ENCODE measurements at places on chromosomes 3 and 15.

GRCh38 chr15:95296643-95297042, 1033.9 kb upstream of the NR2F2 start:
- DNase-seq, result no peak

GRCh38 chr15:88752951-88753350, 50.3 kb upstream of the ACAN start:
- no peak for DNase-seq

DNA sequence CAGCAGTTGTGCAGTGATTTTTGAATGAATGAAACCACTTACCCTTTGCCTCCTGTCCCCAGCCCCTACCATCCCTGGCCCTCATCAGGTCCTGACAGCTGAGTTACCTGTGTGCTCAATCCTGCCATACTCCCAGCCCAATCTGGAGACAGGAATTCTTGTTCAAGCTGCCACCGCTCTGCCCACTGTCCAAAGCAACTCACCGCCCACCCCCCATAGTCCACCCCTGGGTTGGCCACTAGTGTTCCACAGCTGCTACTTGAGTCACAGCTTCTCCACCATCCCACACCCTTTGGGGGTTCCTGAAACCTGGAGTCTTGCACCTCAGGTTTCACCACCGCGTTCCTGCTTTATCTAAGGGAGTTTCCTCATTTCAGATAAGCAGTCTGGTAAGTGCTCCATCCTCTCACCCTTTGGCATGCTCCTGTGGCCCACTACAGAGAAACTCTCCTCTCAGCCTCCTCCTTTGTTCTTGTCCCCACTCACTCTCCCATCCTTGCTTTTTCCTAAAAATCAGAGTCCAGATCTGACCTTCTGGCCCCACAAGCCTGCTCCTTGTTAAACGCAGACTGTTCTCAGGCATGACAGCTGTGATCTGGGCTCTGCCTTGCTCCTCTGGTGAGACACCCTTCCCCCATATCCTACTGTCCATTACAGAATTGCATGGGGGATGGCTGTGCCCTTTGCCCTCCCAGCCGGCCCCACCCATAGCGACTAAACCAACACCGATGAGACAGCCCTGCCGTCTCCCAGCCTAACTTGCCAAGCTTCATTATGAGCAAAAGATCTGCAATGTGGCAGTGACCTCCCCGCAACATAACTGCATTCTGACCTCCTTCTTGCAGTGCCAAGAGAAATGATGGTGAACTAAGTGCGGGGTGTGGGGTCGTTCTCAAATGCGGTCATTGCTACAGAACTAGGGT, 50.0 kb downstream of the CYP19A1 start:
- no peak for DNase-seq

- no peak for DNase-seq
Measured at GRCh38 chr3:150038830-150039229, 68.1 kb upstream of the PFN2 start.

- DNase-seq, result no peak
Measured at GRCh38 chr15:89129123-89129815, 41.0 kb downstream of the ABHD2 start.

- no peak for DNase-seq
Measured at GRCh38 chr3:105798381-105798934, 70.4 kb downstream of the CBLB start.

- DNase-seq, result no peak
Measured at GRCh38 chr3:153028381-153028780, 133.6 kb upstream of the RAP2B start.

DNA sequence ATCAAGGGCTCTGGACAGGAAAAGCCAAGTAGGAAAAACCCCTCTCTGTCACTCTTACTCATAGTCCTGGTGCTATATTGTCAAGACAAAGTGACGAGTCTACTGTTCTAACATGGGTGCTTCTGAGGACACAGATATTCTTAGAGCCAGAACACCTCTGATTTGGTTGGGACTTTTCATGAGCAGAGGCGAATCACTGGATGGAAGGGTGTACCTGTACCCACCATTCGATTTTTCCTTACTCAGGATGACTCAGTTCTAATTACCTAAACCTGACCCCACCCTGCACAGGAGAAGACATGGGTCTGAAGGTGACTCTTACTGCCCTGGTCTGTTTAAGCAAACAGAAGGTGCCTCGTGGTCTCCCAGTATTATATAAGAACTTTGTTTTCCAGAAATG, 58.5 kb downstream of the ABCC5 start:
- no peak for DNase-seq

DNA sequence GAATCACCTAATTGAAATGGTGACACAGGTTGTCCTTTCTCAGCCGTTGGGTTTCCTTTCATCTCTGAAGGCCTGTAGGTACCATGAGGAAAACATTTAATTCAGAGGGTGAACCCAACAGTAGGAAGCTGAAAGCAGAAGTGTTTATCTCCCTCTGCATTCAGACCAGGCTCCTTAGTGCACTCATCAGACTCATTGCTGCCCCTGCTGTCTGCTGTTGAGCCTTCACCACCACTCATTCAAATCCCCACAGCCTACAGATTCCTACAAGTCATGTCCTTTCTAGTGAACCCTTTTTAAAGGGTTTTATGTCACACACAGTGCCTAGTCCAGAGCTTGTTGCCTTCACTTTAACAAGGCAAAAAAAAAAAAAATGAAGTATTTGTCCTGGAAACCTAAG, 13.4 kb downstream of the WDR48 start:
- DNase-seq, result no peak

- no peak for DNase-seq
Measured at GRCh38 chr15:63501256-63502089, 2.9 kb upstream of the USP3 start.

- no peak for DNase-seq
Measured at GRCh38 chr15:63805993-63806980, 27.5 kb downstream of the HERC1 start.

GRCh38 chr15:87767516-87767915, 489.0 kb downstream of the NTRK3 start:
- no peak for DNase-seq

DNA sequence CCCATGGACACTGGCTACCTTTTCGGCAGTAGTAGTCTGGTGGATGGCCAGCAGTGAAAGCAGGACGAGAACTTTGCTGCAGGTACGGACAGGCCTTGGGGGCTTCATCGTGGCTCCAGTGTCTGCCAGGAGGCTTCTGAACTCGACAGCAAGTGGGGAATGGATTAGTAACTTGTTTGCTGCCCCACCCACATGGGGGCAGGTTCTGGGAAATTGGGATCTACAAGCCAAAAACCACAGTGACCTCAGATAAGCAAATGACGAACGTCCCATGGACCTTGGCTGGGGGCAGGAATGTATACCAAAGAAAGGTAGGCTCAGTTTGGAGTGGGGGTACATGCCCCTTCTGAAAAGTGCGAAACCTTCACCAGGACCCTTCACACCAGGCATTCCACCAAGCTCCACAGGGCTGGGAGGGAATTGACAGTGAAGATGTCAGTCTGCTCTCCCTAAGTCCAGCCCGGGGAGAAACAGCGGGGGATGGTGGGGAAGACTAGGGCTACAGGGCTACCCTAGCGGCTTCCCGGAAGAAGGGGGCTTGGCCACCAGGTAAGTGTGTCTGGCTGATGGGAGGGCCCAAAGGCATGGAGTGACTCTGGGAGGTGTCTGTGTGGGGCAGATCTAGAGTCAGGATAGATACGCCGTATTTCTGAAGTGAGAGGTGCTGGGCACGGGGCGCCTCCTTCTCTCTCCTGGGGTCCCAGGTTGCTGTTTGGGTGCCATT, at the start of gene ITIH4:
Gene ITIH4 (minus strand): TSS at position 138 of the 724 bp plus-strand sequence. CDS start 30 bp downstream, at position 108.
- DNase-seq, result no peak

DNA sequence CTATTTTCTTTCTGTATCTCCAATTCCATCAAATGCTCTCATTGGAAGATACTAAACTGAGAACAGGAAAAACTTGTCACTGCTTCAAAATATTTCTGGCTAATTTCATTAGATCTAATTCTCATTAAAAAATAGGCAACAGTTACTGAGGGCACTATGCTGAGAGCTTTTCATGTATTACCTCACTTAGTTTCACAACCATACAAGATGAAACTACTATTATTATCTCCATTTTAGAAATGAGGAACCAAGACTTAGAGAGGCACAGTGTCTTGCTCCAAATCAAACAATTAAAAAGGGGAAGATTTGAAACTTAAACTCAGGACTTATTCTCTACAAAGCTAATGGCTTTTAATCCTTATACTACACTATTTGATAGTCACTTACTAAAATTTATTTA, 7.2 kb upstream of the OTOL1 start:
- DNase-seq, result no peak

DNA sequence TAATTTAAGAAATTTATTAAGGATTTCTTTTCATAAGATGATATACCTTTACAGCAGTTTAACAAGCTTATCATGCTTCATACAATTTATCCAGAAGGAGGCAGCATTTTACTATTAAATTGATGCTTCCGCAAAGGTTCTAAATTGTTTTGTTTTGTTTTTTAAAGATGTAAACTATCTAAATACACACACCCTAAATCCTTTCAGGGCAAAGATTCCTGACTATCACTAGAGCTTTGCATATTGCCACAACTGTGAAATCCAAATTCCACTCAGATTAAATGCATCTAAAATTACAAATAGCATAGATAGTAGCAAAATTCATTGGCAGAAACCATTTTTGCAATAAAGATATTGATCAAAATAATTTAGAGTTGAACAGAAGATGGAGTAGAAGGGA, 44.5 kb upstream of the CCNL1 start:
- no peak for DNase-seq

- DNase-seq, result no peak
Measured at GRCh38 chr15:35349916-35350315, 196.0 kb downstream of the DPH6 start.

- no peak for DNase-seq
Measured at GRCh38 chr3:99972380-99973104, 141.8 kb downstream of the FILIP1L start.

GRCh38 chr3:102258666-102259227, 176.1 kb upstream of the ZPLD1 start:
- DNase-seq, result no peak

- DNase-seq, result no peak
Measured at GRCh38 chr15:56805466-56806147, 72.3 kb upstream of the ZNF280D start.

- no peak for DNase-seq
Measured at GRCh38 chr3:128278761-128279600, 125.7 kb downstream of the EEFSEC start.

DNA sequence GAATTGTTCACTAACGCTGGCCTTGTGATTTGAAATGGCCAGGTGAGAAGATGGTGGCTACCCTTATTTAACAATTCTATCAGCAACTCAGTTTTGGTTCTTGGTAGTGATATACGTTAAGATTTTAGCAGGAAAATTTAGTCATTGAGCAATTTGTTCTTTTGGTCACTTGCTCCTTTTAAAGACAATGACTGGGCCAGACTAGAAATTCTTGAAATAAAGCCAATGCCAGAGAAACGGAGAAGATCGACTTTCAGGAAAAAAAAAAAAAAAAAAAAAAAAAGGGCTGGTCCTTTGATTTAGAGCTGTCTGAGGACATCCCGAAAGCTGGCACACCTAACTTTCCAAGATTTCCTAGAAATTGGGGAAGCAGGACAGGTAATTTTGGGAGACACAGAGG, 178.5 kb downstream of the FNDC3B start:
- no peak for DNase-seq

DNA sequence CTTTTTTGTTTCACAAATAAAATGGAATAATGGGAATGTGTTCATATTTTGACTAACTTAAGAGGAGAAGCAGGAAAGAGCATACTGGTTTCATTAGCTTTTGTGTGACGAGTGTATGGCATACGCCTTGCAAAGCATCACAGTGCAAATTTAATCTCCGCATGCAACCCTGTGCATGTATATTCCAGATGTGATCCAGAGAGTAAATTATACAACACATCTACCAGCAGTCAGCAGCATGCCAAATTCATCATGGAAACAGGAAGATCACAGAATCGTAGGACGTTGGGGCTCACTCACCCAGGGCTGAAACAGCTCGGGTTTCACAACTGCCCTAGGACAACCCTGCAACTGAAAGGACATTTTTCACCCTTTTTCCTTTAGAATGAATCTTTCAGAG, 53.4 kb downstream of the ADAMTS9 start:
- DNase-seq, result no peak

- DNase-seq, result no peak
Measured at GRCh38 chr15:34025252-34025651, 13.8 kb downstream of the AVEN start.
